ENCODE measurements at places on chromosomes 6 and 20.

GRCh38 chr20:22106308-22106938 is 401.0 kb downstream of the PAX1 start:
- no peak for DNase-seq

- no peak for DNase-seq
These were observed 5.1 kb downstream of the TMEM151B start for GRCh38 chr6:44275271-44275748.

DNA sequence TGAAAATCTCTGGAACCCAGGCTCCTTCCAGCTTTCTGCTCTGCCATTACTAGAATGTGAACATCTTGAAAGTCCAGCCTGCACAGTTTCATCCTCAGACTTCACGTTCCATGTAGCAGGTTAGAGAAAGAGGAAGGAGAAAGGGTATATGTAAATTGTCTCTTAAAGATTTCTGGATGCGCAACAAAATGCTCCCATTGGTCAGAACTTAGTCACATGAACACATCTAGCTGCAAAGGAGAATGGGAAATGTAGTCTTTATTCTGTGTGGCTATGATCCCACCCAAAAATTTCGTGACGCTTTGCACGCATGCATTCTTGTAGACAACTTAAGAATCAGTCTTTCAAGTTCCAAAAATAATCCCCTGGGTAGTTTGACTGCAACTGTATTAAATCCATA is 46.4 kb upstream of the CHD6 start:
- DNase-seq: no peak

DNA sequence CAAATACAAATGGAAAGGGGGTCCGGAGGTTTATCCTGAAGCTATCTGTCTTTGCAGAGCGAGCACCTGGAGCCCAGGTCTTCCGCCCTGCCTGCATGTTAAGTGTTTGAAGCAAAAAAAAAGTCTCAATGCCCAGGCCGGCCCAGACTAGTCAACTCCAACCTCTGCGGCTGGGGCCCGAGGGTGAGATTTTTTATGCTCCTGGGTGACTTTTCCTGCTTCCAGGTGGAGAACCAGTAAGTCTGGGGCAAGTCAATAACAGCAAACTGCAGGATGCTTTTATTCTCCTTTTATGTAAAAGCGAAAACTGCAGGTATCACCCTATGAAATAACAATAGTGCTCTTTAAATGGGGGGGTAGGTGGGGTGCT is 2.0 kb upstream of the ZBP1 start:
- DNase-seq: no peak

- DNase-seq: no peak
These were observed 246.9 kb downstream of the SOX4 start for GRCh38 chr6:21840428-21840827.

GRCh38 chr6:79777713-79778579 is 146.8 kb downstream of the SH3BGRL2 start:
- DNase-seq: no peak

DNA sequence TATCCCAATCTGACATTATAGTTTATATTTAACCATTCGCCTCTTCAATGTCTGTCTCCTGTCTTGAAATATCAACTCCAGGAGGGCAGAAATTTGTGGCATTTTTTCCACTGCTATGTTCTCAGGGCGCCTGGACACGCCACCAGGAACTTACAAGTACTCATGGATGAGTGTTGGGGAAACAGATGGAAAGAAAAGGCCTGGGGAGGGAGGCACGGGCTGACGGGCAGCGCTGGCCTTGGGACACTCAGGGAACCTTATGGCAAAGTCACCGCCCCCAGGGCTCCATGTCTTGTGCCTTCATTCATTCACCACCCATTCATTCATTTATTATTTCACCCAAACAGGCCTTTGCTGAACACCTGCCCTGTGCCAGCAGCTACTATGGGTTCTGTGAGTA is 222.9 kb downstream of the PREX1 start:
- no peak for DNase-seq

GRCh38 chr6:123873974-123874373 is 70.3 kb downstream of the NKAIN2 start:
- DNase-seq: no peak

DNA sequence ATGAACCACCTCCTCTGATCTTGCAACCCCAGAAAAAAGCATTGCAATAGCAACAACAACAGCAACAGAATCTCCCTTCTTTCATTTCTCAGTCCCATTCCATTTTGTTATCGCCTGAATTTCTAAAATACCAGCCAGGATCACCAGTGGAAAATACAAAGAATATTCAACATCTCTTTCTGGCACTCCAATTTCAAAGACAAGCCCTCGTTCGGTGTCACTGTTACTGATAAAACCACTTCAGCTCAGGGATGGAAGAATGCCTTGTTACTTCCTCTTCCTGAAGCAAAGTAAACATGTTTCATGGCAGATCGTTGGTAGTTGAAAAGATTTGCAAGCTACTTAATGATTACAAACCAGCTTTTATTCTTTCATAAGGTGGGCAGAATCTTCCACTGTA is 94.0 kb upstream of the SPTLC3 start:
- no peak for DNase-seq

- no peak for DNase-seq
These were observed 4.2 kb downstream of the UBE2J1 start for GRCh38 chr6:89348372-89348771.

DNA sequence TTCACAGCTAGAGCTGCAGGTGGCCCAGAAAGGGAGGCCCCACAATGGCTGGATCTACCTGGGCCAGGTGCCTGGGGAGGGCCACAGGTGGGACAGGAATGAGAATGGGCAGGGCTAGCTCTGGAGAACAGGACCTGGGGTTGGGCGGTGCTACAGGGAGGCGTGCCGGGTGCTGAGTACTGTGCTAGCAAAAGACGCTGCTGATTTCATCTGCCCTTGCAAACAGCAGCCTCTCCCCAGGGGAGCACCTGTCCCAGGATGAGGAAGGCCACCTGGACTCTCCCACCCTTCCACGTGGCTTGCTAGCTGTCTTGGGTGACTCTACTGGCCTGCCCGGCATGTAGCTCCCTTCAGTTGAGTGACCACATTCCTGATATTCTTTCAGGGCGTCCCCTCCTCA is 6.6 kb upstream of the YTHDF1 start:
- DNase-seq: no peak

GRCh38 chr20:33819456-33819855 is 8.3 kb downstream of the CHMP4B start:
- no peak for DNase-seq

- DNase-seq: no peak
These were observed 14.6 kb upstream of the FRMD1 start for GRCh38 chr6:168093634-168094033.

DNA sequence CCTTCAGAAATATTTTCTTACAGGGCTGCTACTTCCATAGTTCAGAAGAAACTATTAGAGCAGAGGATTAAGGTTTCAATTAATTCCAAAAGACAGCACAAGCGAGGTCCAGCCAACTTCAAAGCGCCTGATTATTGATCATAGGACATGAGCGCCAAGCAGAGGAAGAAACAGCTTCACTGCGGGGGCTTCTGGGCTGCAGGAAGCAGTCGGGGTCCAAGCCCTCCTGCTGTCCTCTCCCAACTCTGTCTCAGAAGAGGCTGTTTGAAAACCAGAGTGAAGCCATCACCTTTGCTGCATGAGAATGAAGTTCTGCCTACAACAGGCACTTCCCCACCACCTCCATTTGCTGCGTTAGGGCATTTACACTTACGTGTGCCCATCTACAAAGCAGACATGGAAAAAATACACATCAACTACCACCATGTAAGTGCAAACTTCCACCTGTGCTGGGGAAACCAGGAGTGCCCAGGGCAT is 23.9 kb downstream of the SUMO4 start:
- DNase-seq: no peak

DNA sequence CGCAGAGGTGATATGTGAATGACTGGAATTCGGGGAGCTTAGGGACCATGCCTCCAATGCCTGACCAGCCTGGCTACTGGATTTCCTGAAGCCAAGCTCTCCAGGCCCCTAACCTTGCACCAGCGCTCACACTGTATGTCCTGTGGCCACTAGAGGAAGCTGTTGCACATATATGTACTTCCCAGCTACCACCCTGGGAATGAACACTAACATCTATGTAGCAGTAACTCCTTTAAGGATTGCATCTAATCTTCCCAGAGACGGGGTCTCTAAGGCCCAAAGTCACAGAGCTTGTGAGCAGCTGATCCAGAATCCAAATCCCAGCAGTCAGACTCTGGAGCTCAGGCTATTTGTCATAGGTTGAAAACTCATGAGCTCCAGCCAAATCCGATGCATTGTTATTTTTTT is 20.4 kb upstream of the BPIFB1 start:
- peak; percentile 51 for DNase-seq

DNA sequence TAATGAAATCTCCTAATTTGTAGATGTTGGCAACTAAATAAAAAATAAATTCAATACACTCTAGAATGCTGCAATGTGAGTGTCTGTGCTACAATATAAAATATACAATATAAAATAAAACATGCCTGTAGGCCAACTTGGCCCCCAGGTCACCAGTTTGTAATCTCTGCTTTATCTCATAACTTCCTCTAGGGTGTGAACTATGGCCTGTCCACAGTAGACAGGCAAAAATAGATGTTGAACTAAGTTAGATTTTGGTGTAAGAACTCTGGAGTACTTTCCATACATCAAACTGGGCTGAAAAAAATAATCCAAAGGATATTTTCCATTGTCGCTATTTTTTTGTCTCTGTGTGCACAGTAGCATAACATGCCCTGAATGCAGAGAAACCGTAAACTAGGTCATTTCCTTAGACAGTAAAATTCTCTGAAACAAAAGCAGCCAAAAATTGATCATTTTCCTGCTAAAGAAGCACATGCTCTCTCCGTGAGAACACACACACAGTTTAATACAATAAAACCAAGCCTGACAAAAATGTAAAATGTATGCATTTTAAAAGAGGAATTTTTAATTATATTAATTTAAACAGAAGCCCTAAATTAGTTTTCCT is 98.5 kb upstream of the ZFP64 start:
- no peak for DNase-seq

DNA sequence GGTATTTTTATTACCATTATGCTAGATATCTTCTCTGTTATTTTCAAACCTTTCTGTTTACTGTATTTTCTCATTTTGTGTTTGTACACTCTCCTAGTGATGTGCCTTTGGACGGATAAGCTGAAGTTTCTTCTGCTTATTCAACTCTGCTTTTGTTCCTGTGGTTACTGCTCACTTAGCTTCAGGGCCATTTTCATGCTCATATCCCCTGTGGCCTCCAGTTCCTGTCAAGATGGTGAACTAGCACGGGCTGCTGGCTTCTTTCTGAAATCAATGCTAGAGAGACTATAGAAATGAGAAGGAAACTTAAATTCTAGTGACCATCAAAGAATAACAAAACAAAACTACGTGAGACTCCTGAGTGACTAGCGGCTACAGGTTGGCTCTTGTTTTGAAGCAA is 6.8 kb upstream of the CST8 start:
- DNase-seq: no peak

GRCh38 chr20:38132910-38133501 is 32.1 kb downstream of the TGM2 start:
- DNase-seq: no peak

DNA sequence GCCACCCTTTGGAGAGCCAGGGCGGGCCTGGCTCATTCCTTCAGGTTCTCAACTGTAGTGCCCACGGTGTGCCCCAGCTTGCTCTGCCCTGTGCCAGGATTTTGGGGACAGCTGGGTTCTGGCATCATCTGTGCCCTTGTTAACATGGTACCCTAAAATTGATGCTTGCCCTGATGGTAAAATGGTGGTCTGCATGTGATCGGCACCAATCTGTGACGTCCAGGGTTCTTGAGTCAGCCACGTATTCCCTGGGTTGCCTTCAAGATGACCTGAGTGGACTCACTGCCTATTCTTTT is 31.2 kb upstream of the APCDD1L start:
- no peak for DNase-seq

DNA sequence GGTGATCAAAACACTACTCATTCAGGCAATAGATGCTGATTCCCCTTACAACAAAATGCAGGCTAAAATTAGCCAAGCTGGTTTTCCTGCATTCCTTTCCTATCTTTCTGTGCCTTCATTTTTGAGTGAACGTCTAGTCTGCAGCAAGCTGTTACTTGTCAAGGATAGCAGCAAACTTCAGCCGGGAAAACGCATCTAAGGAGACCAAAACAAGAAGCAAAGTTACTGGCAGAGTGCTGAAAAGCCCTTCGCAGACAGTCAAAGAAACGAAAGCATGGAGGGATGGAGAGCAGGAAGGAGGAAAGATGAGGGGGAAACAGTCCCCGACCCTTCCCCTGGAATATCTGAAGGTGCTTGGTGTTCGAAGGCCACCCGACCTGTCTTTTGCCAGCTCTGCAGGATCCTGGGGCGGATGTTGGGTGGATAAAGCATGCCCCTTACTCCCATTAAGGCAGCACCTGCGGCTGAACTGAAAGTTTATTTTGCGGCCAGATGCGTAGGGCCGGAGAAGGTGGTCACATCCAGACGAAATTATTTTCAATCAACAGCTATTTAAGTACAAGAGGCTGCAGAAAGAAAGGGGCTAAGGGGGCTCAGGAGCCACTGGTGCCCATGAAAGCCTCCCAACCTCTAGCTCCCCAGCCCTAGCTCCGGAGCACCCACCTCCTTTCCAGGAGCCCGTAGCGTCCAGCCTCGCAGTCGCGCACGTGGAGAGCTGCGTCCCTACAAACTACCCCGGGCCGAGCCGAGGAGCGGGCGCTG is 538 bp downstream of the FERMT1 start:
- DNase-seq: no peak

DNA sequence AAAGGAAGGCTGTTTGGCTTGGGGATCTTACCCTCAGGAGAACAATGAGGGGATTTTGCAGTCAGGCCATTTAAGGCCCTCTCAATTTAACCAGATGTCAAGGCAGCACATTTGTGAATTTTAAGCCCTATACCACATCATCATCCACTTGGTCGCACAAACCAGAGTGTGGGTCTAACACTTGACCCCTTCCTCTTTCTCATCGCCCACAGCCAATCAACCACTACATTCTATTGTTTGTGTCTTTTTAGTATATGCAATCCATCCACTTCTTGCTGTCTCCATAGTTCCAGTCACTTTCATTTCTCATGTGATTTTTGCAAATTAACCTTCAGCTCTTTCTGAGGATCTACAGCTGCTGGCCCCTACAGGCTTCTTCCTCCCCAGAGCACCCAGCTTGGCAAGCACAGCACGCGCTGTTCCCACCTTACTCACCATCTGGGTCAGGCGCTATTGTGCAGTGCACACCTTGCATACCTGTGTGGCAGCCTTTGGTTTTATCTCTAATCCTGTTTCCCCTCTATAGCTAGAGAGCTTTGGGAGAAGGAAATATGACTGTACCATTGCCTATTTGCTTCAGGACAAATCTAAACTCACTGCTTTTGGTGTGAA is 32.3 kb upstream of the CD83 start:
- DNase-seq: no peak

DNA sequence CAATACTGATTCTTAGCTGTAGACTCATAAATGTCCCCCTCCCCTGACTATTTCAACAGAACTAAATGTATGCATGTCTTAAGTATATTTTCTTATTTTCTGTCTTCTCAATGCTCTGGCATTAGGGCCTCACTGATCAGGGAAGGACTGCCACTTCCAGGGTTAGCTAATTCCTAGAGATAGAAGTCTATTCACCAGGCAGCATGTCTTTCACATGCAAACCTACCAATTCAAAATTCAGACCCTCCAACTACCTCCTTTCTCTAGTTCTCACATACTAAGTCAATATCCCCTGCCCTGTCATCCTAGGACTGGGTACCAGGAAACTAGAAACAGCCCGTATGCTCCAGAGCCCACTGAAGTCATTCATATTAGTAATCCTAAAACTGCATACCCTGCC is 132.3 kb downstream of the RALGAPA2 start:
- DNase-seq: no peak
